ENCODE measurements at places on chromosomes 13 and 19.
A peak's percentile ranks its signal among the peaks of the same experiment; 100 is the strongest.

DNA sequence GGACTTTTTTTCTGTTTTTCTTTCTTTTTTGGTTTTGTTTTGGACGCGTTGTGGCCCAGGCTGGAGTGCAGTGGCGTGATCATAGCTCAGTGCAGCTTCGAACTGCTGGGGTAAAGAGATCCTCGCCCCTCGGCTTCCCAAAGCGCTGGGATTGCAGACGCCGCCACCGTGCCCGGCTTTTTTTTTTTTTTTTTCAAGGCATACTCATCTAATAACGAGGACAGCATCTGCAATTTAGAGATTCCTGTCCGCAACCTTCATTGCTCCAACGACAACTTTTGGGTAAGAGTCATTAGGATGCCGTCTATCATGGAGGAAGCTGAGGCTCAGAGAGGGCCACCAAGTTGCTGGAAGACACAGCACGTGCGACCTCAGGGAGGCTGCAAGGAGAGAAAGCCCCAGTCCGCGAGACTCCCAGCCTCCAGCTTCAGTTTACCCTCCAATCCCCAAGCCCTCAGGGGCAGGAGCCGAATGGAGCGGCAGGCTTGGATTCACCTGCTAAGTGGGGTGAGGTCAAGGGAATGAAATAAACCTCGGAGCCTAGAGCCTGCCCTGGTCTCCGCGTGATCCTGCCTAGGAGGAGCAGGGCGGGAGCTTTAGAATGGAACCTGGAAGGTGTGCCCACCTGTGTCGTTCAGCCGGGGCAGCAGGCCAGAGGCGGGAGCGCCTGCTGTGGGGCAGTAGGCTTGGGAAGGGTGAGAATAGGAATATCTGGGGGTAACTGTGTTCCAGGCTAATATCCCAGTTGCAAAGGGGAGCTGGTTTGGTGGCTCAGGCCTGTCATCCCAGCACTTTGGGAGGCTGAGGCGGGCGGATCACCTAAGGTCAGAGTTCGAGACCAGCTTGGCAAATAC, 676 bp upstream of the POLRMT start:
- DNase-seq: no peak

DNA sequence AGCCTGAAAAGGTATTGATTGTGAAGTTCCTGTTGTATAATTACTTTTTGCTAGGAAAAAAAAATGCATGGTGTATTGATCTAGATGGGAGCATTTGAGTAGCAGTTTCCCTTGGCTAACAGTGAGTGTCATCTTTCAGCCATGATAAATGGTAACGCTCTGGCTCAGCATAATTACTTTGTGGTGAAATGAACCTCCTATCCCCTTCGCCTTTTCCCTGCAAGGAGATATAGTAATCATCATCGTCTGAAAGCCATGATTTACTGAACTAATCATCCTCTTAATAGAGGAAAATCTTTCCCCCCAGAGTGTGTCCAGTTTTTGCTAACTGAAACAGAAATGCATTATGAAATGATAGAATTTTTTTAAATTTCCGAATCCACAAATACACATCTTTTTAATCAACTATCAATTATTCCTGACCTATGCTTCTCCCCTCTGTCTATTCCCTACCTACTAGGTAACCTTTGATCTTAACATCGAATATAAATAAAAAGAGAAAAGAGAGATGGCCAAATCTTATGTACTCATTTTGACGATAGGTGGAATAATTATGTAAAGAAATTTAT, 88.7 kb downstream of the MAB21L1 start:
- no peak for DNase-seq

- no peak for DNase-seq
Observed at GRCh38 chr13:32938907-32939306, 77.3 kb upstream of the KL start.

DNA sequence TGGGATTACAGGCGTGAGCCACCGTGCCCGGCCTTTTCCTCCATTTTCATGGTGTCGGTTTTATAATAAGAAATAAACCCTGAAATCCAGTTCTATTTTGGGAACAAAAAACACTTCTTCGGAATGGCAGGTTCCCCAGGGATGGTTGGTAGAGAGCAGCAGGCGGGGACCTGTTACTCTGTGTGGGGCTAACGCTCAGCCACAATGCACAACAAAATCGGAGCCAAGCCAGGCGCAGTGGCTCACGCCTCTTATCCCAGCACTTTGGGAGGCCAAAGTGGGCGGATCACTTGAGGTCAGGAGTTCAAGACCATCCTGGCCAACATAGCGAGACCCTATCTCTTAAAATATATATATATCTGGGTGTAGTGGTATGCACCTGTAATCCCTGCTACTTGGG, 5.7 kb downstream of the TBXA2R start:
- no peak for DNase-seq

GRCh38 chr19:16084067-16084685, 7.9 kb downstream of the TPM4 start:
- DNase-seq: no peak

DNA sequence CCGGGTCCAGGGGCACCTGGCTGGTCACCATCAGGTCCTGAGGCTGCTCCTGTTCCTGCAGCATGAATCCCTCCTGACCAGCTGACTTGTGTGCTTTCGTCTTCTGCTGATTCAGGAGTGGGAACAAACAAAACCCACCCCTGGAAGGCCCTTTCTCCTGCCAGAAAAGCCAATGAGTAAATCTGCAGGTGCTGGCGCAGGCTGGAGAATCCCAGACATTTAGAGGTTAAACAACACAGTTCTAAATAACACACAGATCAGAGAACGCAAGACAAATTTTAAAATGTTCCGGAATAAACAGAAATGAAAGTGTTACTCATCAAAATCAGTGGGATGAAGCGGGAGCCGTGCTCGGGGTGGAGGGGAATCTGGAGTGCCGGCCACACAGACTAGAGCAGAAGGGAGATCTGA, 60.6 kb upstream of the C13orf46 start:
- DNase-seq: no peak

- DNase-seq: no peak
Observed at GRCh38 chr13:77701305-77701704, 3.8 kb downstream of the SLAIN1 start.

DNA sequence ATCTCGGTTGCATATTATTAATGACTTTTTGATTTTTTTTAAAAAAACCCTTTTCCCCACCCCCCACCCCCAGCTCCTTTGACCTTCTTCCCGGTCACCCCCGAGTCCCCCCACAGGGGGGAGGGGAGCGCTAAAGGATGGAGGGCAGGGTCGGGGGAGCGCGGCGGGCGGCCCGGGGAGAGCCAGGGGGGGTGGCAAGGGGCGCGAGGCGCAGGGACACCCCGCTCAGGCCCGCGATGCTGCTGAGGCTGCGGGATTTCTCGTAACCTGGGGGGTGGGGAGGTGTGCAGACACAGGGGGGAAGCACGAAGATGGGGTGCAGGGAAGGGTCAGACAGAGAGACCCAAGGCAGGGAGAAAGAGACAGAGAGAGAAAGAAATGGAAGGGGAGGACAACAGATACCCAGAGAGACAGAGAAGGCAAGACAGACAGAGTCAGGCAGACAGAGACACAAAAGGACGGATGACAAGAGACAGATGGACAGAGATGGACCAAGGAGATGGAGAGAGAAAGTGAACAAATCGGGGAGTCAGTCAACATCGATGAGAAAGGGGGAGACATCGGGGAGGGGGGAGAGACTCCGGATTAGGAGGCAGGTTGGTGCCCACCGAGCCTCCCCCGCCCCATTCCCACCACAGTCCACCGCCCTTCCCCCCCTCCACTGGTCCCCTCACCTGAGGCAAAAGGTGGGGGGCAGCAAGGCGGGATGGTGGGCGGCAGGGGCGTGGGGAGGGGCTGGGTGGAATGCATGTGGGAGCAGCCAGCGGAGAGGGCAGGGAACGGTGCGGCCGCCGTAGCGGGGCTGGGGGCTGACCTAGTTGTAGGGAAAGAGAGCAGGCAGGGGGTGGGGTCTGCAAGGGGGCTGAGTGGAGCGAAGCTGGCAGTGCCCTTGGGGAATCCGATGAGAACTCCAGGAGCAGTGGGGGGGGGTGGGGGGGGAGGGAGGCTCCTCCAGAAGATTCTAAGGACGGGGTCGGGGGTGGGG, 14.2 kb downstream of the KCNC3 start:
- no peak for DNase-seq

GRCh38 chr19:10152100-10152499, 32.4 kb upstream of the EIF3G start:
- no peak for DNase-seq

GRCh38 chr13:98658131-98658530, 81.2 kb upstream of the STK24 start:
- DNase-seq: no peak

DNA sequence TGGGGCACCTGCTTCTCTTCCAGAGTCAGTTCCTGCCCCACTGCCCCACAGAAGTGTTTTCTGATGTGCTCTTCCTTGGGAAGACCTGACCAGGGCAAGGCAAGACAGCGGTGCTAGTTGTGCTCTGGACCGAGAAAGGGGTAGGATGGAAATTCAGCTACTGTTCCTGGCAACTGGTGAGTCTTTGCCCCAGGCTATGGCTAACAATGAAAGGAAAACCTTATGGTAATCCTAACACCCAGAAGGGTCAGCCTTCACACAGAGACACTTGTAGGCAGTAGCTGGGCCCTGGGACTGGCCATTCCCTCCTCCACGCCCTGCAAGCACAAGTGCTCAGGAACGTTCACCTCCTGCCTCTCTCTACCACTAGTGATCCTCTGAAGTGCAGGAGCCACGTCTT, 9.6 kb upstream of the CYSLTR2 start:
- no peak for DNase-seq

- DNase-seq: no peak
Observed at GRCh38 chr13:30797847-30798535, 62.6 kb downstream of the ALOX5AP start.

DNA sequence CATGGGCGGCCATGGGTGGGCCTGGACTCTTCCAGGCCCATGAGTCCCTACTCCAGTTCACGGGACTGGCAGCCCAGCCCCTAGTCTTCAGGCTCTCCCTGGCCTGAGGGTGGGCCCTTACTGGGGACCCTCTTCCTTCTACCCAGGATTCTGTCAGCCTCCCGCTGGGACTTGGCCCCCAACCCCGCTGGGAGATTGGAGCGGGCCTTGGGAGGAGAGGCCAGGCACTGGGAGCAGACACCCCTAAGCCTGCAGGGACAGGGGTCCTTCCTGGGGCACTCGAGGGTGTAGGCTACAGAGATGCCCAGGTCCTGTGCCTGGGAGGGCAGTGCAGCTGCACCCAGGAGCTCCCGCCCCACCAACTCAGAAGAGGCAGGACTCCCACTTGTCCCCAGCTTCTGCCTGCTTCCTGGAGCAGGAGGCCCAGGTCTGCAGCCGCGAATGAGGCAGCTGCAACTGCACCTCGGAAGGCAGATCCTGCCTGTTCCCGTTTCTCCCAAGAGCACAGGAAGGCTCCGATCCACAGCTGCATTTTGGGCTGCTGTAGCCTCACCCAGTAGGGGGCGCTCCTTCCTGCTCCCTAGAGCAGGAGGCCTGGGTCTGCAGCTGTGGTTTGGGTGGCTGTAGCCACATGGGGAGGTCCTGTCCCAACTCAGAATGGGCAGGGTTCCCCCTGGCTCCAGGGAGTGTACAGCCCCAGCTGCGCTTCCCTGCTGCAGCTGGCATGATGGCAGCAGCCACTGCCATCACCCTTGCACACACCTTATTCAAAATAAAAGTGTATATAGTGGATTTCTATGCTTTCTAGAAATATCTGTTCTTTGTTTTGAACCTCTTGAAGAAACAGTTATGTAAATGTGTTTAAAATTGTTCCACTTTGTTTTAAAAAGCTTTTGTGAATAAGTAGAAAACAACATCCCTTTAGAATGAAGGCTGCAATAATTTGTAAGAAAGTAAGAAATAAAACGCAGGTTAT, 46.8 kb downstream of the TEX26 start:
- peak; percentile 35 for DNase-seq

GRCh38 chr19:17948931-17949930, 16.4 kb downstream of the CCDC124 start:
- no peak for DNase-seq

DNA sequence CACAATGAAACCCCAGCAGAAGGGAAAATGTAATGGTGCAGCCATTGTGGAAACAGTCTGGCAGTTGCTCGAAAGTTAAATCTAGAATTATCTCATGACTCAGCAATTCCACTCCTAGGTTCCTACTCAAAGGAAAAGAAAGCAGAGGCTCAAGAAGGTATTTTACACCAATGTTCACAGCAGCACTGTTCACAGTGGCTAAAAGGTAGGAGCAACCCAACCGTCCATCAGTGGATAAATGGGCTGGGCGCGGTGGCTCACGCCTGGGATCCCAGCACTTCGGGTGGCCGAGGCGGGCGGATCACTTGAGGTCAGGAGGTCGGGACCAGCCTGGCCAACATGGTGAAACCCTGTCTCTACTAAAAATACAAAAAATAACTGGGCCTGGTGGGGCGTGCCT, 25.9 kb downstream of the ZFR2 start:
- DNase-seq: no peak

DNA sequence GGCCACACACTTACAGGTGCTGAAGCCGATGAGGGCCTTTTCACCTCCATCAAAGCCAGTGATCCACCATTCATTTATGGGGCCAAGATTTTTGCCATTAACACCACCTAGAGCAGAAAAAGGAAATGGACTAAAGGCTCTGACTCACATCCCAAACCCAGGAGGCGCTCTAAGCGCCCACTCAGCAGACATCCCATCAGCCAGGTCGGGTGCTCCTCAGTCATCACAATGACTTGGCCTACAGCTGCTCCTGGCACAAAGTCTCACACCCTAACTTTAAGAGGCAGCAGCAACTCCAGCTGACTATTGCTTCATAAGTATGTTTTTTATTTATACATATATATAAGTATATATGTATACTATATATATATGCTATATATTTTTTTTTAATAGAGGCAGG, 36.1 kb upstream of the EIF3G start:
- DNase-seq: no peak

DNA sequence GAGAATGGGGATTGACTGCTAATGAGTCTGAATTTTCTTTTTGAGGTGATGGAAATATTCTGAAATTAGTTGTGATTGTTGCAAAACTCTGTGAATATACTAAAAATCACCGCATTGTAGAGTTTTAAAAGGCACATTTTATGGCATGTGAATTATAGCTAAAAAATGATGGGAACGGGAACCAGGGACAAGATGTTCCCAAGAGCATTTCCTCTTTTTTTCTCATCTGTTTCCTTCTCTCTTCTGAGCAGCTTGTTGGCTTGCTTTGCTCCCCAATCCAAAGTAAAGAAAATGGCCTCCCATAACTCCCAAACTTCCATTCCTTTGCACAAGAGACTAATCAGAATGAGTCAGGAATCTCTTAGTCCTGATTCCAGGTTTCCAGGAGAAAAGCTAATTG, 459.2 kb downstream of the TSHZ3 start:
- no peak for DNase-seq

- no peak for DNase-seq
Observed at GRCh38 chr19:37932985-37933936, 26.3 kb downstream of the SIPA1L3 start.

DNA sequence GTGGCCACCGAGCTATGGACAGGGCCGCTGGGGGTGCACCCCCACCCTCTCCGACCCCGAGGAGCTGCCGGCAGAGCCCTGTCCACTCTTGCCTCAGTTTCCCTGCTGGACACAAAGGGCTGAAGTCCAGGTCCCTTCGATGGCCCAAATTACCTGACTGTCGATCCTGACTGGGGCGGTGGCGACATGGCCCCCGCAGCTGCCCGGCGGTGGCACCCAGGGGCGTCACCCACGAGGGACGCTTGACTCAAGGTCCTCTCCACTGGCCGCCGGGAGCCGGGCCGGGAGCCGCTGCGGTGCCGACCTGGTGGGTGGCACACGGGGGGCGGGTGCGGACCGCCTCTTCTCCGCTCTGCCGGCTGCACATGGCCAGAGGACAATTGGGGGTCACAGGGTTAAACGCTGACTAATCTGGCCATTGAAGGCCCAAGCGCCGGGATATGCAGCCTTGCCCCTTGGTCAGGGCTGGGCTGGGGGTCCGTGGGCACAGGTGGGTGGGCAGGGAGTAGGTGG, 16.4 kb downstream of the ARID3A start:
- DNase-seq: no peak

Measured in GM10248 (cell line).